ENCODE measurements at places on chromosomes 13 and 19. TPM values are rescaled to one million over a fixed set of nuclear protein-coding genes. Genes with fewer than 3 reads are reported as not detected.

DNA sequence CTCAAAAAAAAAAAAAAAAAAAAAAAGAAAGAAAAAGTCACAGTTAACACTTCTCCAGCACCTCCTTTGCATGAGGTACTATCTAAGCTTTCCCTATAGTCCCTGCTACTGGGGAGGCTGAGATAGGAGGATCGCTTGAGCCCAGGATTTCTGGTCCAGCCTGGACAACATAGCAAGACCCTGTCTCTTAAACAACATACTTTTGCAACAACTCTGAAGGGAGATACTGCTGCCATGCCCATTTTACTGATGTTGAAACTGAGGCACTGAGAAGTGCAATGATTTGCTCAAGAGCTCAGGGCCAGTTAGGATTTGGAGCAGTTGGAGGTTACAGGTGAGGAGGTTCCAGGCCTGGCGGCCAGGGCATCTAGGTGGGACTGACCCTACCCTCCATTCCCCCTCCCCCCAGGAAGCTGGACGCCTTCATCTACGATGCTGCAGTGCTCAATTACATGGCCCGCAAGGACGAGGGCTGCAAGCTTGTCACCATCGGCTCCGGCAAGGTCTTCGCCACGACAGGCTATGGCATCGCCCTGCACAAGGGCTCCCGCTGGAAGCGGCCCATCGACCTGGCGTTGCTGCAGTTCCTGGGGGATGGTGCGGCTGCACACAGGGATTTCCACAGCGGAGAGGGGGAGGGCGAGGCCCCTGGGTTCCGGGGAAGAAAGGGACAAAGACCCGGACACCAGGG lies 4.3 kb upstream of the GRWD1 start:
- no peak for DNase-seq

Gene RPL18
- total RNA-seq = 1,266 TPM

Gene ADPRHL1
- total RNA-seq = 1.4 TPM

DNA sequence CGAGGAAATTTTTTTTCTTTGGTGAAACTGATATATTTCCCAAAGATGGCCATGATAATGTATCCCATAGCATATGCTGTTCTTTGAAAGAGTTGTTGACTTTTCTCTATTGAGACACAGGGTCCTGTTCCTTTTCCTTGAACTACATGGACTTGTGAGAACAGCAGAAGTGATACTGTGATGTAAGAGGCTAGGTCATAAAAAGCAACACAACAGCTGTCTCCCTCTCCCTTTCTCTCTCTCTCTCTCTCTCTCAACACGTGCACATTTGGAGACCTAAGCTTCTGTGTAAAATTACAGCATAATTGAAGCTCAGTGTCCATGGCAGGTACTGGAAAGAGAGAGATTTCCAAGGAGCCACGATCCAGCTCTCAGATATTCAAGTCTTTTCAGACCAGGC lies 1712.4 kb downstream of the EFNB2 start:
- no peak for DNase-seq

DNA sequence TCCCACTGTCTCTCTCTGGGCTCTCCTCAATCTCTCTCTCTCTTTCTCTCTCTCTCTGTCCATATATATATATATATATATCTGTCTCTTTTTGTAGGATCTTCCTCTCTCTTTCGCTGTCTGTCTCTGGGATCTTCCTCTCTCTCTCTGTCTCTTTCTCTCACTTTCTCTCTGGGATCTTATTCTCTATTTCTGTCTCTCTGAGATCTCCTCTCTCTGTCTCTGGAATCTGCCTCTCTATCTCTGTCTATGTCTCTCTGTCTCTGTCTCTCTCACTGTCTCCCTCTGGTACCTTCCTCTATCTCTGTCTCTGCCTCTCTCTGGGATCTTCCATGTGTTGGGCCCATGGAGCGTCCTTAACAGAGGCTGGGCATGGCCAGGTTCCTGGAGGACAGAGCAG lies 3.4 kb downstream of the ATP1A3 start:
- DNase-seq = no peak

- no peak for DNase-seq
These were observed 624.8 kb downstream of the DACH1 start for GRCh38 chr13:71242201-71242600.

Gene URAD
- total RNA-seq = not detected

DNA sequence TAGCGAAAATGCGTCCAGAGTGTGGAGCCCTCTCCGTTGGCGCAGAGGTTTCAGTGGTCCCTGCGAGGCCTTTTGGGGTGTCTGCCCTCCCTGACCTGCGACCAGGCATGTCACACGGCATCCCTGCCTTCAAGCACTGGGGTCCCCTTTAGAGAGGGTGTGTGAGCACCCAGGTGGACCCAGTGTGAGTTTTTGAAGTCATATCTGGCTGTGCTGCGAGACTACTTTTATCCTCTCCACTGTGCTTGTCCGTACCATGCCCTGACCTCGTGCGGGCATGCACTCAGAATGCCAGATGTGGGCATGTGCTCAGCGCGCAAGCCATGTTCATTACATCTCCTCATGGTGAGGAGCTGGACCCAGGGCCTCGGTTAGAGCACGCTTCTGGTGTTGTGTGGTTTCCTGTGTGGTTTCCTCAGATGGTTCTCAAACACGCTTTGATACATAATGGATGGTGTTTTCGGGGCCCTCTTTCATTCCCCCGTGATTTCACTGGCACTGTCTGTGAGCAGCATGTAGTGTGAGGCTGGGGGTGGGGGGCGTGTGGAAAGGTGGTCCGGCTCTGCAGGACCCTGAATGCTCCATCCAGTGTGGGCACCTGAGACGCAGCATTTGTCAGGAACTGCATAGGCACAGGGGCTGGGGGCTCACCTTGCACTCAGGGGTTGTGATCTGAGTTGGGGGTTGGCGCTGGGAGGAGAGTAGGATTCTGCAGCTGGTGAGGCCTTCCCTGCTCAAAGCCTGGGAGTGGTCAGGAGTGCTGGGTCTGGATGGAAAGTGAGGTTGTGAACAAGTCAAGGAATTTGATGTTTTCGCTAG lies 2.3 kb downstream of the TFDP1 start:
- DNase-seq = no peak

GRCh38 chr13:97205465-97205864 lies 16.7 kb upstream of the MBNL2 start:
- DNase-seq = no peak

Gene ZNF415
- 9.4 TPM for total RNA-seq

DNA sequence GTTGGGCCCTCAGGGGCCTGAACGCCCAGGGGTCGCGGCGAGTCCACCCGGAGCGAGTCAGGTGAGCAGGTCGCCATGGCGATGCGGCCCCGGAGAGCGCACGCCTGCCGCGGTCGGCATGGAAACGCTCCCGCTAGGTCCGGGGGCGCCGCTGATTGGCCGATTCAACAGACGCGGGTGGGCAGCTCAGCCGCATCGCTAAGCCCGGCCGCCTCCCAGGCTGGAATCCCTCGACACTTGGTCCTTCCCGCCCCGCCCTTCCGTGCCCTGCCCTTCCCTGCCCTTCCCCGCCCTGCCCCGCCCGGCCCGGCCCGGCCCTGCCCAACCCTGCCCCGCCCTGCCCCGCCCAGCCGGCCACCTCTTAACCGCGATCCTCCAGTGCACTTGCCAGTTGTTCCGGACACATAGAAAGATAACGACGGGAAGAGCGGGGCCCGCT lies at the start of gene CCNA1:
Gene CCNA1 (plus strand): TSS at position 390 of the 439 bp plus-strand sequence. CDS start 562 bp downstream, outside the sequence.
- DNase-seq = peak; percentile 21

Gene COL4A1
- total RNA-seq = 549 TPM

GRCh38 chr19:12648088-12648487 lies 18.5 kb downstream of the MAN2B1 start:
- no peak for DNase-seq

Gene SPACA4
- total RNA-seq = not detected

DNA sequence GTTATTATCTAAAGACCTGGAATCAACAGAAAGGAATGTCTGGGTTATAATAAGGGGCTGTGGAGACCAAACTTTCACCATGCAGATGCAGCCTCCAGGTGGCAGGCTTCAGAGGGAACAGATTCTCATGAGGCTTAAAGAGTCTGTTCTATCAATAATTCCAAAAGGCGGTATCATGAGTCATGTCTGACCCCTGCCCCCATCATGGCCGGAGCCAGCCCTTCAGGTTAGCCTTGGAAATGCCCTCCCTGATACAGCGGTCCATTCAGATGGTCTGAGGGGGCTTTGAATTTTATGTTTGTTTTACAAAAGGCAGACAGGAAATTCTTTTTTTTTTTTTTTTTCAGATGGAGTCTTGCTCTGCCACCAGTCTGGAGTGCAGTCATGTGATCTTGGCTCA lies 21.7 kb upstream of the LAMP1 start:
- peak; percentile 81 for DNase-seq

DNA sequence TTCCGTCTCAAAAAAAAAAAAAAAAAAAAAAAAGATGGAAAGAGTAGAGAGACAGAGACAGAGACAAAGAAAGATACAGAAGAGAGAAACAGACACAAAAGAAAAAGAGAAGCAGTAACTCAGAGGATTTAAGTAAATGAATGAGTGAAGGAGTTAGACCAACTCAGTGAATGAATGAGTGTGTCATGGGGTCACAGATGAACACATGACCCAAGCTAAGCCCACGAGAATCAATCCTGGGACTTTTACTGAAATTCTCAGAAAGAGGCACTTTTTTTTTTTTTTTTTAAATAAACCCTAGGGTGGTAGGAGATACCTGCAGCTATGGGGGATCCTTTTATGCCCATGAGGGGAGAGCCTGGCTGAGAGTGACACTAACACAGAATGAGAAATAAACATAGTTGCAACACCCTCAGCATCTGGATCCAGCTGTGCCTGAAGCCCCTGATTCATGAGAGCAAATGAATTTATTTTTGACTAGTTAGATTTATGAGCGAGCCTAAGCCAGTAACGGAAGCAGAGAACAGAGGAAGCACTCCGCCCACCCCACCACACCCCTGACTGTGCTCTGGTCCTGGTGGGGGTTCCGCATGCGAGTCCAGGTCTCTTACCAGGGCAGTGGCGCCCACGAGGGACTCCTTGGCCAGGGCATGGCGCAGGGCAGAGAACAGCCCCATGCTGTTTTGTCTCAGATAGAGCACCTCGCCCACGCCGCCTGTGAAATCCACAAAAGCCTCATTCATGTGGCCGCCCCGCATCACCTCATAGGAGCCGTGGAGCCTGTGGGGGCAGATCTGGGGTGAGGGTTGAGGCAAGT lies 4.6 kb downstream of the CAPN12 start:
- no peak for DNase-seq

GRCh38 chr19:14091081-14091812 lies 696 bp upstream of the SAMD1 start:
- DNase-seq = peak; percentile 74

GRCh38 chr19:28425046-28425931 lies 787.7 kb downstream of the UQCRFS1 start:
- DNase-seq = peak; percentile 52

DNA sequence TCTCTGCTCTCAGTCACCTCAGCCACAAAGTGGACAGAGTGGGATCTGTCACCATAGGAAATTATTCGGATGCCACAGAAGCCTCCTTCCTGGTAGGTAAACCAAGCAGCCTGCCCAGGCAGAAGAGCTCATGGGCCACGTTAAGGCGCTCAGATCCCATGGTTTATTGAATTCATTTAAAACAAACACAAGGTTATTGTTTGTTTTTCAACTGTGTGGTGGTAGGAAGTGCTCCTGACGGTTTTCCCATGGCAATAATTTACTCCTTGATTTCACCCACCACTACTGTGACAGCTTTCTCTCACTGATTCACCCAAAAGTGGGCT lies 14.4 kb downstream of the BCAM start:
- DNase-seq = no peak

Gene S1PR5
- 1.8 TPM for total RNA-seq

Gene ZNF677
- 15.9 TPM for total RNA-seq

Gene IGFL2
- not detected for total RNA-seq

DNA sequence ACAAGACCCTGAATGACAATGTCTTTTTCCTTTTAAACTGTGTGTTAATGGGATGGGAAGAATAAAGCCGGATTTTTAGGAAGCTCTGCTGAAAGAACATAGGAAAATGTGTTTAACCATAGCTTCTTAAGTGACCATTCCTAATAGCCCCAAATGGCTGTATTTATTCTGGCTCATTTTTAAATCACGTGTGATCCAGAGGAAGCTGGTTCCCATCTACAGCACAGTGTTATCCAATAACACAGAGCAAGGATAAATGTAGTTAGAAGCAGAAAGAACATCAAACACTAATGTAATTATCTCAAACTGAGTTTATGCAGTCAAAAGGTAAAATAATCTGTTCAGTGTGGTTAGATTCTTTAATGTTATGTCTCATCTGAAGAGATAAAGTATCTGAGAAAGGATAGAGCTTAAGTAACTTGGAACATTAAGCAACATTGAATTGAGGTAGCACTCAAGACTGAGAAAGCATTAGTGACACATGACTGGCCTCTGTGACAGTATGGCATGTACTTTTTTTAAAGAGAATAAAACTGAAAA lies 853.3 kb downstream of the GPC5 start:
- no peak for DNase-seq

Gene DZIP1
- total RNA-seq = 22.8 TPM

- DNase-seq = no peak
These were observed 7.7 kb upstream of the MISP start for GRCh38 chr19:743168-743687.

DNA sequence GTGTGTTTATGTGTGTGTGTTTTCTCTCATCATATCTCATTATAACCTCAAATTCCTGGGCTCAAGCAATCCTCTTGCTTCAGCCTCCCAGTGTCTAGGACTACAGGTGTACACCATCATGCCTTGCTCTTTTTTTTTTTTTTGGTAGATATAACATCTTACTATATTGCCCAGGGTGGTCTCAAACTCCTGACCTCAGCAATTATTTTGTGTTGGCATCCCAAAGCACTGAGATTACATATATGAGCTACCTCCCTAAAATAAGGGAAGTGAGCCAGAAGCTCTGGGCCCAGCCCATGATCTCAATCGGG lies 448 bp upstream of the ZNF543 start:
- DNase-seq = no peak

GRCh38 chr19:947090-947706 lies 21.4 kb downstream of the ARID3A start:
- DNase-seq = no peak

DNA sequence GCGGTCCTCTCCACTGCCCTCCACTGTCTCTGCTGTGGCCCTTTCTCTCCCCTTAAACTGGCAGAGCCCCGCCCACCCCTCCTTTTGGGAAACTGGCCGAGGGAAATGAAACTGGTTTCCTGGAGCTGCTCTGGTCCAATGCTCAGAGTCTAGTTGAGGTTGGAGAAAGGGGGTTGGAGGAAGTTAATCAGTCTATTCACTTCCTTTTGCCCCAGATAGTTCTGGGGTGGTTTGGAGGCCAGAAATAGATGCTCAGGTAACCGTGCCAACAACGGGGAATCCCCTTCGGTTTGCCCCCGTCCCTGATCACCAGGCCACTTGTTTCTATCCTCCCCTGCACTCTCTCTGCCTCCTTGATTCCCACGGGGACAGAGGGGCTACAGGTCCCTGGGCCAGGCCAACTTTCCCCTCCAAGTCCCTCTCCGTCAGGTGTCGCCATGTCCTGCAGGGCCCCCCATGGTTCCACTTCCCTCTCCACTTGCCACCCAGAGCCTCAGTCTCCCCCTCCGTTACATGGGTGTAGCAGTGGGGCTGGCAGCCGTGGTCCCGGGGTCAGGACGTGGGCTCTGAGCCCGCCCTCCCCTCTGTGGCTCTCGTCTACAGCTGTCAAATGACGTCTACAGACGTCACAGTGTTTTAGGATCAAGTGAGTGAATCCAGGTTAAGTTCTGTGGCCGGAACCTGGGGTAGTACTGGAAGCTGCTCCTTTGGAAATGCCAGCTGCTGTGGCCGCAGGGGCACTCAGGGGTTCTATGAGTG lies at the start of gene IL4I1:
Gene IL4I1 (minus strand): TSS at position 25 of the 759 bp plus-strand sequence. CDS start 727 bp downstream, outside the sequence.
- DNase-seq = peak; percentile 28

Measured in GM23248 (cell line).